ENCODE measurements at places on chromosomes 2 and 18.

- DNase-seq, result no peak
These were observed 49.1 kb downstream of the LRPPRC start for GRCh38 chr2:43946685-43947084.

GRCh38 chr2:173922760-173923159, 42.4 kb downstream of the SP3 start:
- DNase-seq, result no peak

GRCh38 chr2:48146552-48146951, 240.3 kb upstream of the FBXO11 start:
- no peak for DNase-seq

- no peak for DNase-seq
These were observed 239.8 kb downstream of the SH3RF3 start for GRCh38 chr2:109368798-109369197.

GRCh38 chr2:64244037-64244416, 99.8 kb upstream of the PELI1 start:
- no peak for DNase-seq

DNA sequence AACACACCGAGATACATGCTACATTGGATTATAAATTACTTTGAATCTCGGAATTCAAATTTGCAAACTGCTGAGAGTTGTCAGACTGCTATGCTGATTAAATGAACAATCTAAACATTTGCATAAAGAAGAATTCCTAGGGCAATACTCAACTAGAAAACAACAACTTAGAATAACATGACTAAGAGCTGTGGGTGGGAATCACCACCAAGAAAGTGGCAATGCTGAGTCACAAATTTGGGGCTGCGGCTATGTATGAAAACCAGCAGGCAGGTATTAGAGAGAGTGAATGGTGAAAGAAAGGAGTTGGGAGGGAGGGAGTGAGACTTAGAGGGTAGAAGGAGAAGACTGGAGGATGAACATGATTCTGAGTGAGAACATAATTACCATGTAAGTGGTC, 559.5 kb downstream of the PIK3C3 start:
- DNase-seq, result no peak

GRCh38 chr2:128032092-128032491, 4.2 kb upstream of the SAP130 start:
- no peak for DNase-seq

DNA sequence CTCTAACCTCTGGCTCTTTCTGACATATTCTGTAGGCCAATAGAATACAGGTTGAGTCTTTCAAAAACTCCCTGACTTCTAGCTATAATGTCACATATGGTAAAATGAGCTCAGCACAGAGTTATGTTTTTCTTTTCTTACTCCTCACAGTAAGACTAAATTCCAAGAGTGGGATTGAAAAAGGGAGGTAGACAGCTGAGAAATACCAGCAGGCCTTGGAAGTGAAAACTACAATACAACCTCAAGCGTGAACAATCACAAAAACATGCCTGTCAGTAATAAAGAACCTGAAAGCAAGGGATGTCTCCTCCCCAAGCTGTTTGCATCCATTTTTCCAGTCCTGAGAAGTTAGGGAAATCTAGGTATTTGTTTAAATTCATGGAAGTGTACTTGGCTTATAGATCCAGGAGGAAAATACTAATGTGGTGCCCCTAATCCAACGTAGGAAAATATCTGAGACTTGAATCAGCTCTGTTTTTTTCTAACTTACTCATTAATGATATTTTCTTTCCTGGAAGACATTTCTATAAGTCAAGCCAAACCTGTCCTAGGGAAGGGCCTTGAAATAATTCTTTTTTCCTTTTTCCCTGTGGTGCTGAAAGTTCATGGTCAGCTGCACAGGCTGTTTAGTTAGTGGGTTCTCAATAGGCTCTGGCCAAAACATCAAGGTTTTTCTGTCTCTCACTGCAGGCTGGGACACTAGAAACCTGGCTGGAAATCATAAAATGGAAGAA, 167.9 kb upstream of the SPATS2L start:
- no peak for DNase-seq

- no peak for DNase-seq
These were observed 27.6 kb downstream of the STK17B start for GRCh38 chr2:196143730-196144131.

- no peak for DNase-seq
These were observed 2.1 kb upstream of the TRABD2A start for GRCh38 chr2:84882775-84883550.

DNA sequence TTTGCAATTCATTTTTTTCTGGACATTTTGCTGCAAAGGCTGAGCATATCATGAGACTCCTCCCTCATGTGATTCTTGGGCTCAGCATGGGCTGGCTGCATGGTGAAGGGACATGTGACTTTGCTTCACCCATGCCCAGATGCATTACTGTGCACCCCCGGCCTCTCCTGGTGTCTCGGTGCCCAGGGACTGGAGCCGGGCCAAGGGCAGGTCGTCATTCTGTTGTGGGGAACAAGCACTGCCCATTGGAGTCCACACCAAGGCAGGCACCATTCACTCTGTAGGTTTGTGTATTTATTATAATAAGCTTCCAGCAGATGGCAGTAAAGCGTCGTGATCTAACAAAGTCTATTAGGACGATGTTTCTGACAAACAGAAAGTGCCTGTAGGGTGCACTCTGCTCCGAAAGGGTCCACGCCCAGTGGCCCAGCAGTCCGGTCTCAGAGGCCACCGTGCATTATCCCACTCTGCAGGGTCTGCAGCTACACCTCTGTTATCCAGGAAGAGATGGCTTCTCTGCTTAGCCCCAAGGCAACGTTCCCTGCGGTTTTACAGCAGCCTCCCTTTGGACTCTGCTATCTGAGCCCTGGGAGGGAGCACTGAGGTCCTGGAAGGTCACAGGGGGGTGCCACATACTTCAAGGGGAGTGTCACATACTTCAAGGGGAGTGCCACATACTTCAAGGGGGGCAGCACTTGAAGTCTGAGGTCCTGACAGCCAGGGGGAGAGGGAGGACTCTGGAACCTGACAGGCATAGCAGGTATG, 219.6 kb downstream of the TSN start:
- DNase-seq, result peak; percentile 52

DNA sequence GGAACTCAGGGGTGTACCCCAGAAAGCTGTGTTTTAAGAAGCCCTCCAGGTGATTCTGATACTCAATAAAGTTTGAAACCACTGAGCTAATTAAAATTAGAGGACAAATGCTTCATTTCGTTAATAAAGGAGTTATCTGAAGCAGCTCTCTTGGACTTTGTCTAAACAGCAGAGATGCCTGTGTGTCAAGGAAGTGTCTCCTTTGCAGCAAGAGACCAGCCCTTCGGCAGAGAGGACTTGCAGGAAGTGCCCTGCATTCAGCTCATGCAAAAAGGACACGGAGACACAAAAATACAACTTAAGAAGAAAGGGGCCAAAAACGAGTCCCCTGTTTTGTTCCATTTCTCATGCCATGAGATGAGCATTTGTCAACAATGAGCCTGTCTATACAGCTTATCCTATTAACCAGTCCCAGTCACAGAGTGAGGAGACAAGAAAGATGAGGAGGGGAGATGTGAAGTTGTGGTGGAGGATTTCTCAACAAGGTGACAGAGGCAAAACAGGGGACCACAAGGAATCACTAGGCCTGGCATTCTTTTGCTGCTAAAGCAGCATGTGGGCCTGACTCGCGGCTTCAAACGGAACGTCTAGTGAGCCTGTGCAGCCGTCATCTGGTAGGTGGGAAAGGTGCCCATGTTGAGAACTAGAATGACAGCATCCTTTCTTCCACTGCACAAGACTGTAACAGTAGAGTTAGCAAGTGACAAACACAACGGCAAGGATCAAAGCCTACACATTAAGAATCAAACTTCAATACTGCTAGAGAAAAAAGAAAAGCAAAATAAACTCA, 152.3 kb downstream of the ANTXR1 start:
- DNase-seq, result no peak

- no peak for DNase-seq
These were observed 110.9 kb downstream of the MIB1 start for GRCh38 chr18:21851327-21851961.

GRCh38 chr2:105239924-105240323, 1.6 kb upstream of the GPR45 start:
- DNase-seq, result no peak

GRCh38 chr2:217787160-217787877, 215.5 kb downstream of the TNS1 start:
- DNase-seq, result no peak

DNA sequence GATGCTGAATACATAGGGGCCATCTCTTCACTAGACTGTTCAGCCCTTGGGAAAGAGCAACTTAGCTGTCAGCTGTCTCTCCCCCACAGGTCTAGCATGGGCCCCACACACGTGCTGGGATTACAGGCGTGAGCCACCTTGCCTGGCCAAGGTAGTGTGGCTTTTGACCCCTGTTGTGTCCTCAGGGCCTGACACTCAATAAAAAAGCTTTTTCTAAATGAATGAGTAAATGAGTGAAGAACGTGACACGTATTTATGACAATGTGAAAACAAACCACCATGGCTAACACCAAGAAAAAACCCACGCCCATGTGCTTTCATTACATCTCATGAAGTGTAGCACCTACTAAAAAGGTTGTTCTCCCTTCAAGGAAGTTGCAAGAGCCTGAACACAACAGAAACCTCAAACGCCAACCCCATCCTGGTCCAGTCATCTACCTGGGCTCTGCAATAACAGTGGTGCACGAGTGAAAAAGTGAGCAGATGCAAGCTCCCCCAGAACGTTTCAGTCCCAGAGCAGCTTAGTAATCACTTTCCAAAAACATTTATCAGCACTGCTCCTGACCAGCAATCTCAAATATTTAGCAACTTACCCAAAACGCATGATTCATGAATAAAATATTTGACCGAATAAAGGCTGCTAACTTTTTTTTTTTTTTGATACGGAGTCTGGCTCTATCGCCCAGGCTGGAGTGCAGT, 3.4 kb downstream of the WDFY1 start:
- no peak for DNase-seq

DNA sequence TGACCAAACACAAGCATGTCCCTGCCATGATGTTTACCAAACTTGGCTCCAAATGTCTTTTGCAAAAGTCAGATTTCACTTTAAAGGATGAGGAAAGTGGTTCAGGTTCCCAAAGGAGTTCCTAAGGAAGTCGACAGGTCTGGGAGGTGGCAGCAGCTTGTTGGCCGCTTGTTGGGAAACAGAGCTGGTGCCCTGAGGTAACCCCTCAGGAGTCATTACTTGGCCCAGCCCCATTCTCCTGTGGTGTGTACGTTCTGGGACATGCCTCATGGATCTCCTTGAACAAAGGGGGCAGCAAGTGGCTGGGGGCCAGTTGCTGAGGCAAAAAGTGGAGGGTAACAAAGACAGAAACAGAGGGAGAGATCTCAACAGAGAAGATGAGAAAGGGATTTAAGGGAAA, 10.9 kb downstream of the TMBIM1 start:
- no peak for DNase-seq

- no peak for DNase-seq
These were observed 10.0 kb upstream of the VPS54 start for GRCh38 chr2:64029116-64029665.

DNA sequence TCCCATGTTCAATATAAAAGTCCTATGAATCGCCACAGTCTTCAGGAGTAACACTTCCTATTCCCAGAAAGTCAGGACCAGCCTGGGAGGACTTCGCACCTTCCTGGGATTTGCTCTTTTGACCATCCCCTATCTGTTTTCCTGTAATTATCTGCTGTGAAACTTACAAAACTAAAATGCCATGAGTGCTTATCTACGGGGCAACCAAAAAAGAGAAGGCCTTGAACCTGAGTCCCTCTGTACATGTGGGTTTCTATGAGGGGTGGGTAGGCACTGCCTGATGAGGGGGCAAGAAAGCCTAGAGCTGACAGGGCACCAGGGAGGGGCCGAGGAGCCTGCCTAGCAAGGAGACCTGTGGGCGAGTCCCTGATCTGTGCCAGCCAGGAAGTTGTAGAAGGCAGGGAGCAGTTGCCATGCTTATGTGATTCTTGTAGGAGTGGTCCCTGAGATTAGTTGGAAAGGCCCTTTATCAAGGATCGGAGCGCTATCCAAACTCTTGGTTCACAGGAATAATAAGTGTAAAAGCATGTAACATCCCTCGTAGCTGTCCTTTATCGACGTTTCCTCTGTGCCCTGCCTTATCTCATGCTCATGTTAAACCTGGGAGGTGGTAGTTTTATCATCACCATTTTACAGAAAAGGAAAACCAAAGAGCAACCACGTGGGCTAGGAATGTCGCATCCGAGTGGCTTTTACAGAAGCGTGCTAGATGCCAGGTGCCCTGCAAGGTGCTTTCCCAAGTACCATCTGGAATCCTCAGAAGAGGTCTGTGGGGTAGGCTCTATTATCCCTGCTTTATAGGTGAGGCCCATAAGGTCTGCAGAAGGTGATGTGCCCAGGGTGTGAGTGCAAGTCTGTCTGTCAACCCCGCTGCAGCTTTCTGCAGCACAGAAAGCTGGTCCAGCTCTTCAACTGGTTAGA, 111.8 kb downstream of the B3GNT2 start:
- no peak for DNase-seq

DNA sequence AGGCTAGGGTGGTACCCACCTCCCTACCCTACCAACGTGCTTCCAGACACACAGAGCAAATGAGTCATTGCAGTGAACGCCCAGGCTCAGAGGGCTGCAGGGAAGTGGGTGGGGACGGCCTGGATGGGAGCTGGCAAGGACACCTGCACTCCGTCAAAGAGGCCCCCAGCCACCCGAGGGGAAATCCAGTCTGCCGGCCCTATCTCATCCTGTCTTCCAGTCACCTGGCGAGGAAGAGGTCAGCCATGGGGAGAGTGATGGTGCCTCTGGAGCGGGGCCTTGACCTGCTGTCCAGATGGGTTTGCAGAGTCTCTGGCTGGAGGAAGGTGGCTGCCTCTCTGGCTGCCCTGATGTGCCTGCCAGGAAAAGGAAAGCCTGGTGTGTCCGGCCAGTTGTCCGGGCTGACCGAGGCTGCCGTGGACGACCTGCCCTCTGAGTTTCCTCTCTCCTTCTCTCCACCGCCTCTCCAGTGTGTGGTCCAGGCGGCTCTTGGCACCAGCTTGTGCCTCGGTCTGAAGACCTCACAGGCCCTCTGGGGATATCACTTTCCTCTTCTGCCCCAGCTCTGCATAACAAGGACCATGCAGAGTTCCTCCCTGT, 209.7 kb upstream of the COPS8 start:
- DNase-seq, result no peak

GRCh38 chr2:120389036-120389391, 43.1 kb downstream of the INHBB start:
- no peak for DNase-seq

- no peak for DNase-seq
These were observed 133.0 kb downstream of the MYO3B start for GRCh38 chr2:170310876-170311502.

DNA sequence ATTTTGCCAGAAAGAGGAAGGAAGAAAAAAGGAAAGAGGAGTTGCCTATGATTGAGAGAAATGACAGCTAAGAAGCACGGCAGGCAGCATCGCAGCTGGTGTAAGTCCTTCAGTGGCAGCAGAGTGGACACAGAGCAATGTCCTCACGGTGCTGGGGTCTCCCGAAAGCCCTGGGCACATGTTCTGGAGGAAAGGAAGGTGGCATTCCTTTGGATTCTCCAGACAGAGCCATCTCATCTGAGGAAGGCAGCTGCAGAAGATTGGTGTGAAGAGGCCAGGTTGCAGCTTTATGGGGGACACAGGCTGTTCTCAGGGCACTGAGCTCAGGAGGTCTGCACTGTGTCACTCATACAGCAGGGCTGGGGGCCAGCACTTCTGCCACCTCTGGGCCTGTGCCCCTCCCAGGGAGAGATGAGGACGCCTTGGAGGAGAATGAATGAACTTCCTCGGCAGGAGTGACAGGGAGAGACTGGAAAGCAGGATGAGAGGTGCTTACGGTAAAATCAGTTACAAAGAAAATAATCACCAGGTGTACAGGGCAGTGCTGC, 252.0 kb upstream of the MYT1L start:
- no peak for DNase-seq
